ENCODE measurements at places on chromosomes 16 and 17.

DNA sequence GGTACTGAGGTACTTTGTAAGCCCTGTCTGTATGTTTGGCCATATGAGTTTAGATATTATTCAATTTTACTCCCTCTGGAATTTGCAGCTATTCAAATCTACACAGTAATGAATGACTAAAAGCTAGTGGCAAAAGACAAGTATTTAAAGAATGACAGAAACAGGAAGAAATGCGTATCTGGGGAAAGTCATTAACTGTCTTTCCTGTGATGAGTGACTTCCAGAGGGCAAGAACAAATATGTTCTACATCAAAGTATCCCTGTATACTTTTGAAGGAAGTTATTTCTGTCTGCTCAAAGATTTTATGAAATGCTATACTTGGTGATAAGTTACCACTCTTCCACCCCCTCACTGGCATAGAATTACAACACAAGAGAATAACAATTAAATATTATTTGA, 489.3 kb upstream of the SOX9 start:
- DNase-seq, result no peak

DNA sequence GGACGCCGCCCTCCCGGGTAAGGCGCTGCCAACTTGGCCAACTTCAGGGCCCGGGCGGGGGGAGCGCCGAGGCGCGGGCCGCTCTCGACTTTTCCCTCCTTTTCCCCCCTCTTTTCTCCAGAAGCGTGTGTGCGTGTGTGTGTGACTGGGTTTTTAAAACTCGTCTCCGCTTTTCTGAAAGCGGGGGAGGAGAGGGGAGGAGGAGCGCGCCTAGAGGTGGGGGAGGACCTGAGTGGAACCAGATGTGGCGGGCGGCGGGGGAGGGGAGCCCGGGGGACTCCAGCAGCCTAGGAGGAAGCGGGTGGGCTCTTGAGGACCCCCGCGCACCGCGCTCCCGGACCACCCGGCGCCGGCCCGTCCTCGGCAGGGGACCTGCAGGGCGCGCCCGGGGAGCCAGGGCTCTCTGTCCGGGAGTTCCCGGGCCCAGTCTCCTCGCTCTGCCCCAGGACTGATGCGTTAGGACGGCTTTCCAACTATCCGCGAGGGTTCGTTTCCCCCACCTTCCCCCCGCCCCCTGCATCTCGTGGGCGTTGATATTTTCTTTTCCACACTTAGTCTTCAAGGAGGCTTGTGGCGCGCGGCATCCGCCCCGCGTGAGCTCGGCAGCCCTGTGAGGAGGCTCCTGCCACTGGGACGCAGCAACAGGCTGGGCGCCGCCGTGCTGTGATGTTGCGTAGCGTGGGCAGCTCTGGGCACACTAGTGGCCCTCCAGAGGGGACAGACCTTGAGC, 599 bp downstream of the MRC2 start:
- no peak for DNase-seq

DNA sequence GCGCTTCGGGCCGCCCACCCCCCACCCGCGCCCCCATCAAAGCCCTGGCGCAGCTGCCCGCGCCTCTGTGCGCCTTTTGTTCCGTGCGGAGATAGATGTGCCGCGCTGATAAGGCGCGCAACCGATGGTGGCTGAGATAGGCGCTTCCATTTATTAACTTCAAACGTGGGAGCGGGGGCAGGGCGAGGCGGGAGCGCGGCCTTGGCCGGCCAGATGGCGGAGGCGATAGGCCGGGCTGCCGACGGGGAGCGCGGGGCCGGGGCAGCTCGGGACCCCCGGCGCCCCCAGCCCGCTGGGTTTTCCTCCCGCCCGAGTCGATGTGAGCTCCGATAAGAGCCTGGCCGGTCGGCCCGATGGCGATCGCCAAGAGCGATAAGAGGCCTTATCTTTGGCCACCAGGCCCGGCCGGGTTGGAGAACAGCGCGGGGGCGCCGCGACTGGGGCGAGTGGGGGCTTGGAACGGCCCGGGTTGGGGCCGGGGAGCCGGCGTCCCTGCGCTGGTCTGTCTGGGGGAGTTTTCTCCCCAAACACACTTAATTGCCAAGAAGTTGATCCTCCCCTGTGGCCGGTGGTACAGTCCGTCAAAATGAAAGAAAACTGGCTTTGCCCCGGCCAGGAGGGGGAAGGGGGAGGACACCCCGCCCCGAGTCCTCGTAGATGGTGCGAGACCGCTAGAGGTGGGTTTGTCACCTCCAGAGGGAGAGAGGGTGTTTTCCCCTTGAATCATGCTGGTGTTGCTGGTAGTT, 2.7 kb downstream of the ZFPM1 start:
- DNase-seq, result peak; percentile 70

GRCh38 chr16:85151603-85152413, 39.5 kb upstream of the CIBAR2 start:
- DNase-seq, result no peak

DNA sequence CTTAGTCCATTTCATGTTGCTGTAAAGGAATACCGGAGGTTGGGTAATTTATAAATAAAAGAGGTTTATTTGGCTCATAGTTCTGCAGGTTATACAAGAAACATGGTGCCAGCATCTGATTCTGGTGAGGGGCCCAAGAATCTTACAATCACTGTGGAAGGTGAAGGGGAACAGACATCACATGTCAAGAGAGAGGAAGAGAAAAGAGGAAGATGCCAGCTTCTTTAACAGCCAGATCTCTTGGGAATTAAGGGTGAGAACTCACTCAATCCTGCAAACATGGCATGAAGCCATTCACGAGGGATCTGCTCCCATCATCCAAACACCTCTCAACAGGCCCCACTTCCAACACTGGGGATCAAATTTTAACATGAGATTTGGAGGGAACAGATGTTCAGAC, 49.5 kb downstream of the BMERB1 start:
- DNase-seq, result no peak

DNA sequence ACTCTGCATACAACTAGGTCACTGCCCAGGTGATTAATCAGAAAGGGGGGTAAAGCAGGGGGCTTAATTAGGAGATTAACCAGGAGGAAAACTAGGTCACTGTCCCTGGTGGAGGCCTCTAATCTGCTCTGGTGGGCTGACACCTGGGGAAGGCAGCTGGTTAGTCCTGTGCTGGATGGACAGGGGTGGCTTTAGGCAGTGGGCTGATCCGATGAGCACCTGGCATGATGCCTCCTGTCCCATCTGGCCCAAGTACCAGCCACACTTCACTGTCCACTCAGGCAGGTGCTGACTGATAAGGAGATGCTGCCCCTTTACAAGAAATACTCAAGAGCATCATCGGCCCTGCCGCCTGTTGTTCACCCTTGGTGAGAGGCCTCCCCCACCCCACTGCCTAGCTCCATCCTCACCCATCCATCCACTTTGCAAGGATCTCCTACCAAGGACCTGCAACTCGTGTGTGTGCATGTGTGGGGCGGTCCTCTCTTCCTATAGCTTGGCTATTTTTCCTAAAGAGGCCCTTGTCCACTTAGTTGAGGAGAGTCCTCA, 13.8 kb upstream of the RCVRN start:
- no peak for DNase-seq

GRCh38 chr16:89193576-89194293, 6.6 kb downstream of the SLC22A31 start:
- no peak for DNase-seq

GRCh38 chr17:36510636-36511035, 24.0 kb downstream of the MYO19 start:
- DNase-seq, result no peak

GRCh38 chr16:27273330-27273669, 4.7 kb upstream of the NSMCE1 start:
- DNase-seq, result no peak

Measured in T-helper 1 cell (primary cell).